Iris pigment epithelial cell (primary cell): ENCODE measurements at places on chromosomes 4 and X.

GRCh38 chrX:38304010-38304409 is 23.3 kb downstream of the RPGR start:
- DNase-seq: peak; percentile 44

GRCh38 chrX:134568285-134569016 is 89.8 kb downstream of the PLAC1 start:
- DNase-seq: no peak

DNA sequence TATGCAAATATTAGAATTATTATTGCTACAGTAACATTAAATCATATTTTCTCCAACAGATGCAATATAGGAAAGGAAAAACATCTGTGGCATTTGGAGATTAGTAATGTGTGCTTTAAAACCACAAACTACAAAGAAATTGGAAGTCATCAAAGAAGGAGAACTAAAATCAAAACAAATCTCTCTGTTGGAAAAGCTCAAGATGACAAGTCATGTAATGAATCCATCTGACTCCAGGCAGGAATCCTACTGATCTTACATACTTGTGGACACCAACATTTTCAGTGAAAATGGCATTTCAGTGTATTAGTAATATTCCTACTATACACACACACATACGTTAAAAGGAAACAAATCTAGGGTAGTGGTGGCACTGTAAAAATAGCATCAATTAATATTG is 98.2 kb downstream of the SLC39A8 start:
- DNase-seq: peak; percentile 43

DNA sequence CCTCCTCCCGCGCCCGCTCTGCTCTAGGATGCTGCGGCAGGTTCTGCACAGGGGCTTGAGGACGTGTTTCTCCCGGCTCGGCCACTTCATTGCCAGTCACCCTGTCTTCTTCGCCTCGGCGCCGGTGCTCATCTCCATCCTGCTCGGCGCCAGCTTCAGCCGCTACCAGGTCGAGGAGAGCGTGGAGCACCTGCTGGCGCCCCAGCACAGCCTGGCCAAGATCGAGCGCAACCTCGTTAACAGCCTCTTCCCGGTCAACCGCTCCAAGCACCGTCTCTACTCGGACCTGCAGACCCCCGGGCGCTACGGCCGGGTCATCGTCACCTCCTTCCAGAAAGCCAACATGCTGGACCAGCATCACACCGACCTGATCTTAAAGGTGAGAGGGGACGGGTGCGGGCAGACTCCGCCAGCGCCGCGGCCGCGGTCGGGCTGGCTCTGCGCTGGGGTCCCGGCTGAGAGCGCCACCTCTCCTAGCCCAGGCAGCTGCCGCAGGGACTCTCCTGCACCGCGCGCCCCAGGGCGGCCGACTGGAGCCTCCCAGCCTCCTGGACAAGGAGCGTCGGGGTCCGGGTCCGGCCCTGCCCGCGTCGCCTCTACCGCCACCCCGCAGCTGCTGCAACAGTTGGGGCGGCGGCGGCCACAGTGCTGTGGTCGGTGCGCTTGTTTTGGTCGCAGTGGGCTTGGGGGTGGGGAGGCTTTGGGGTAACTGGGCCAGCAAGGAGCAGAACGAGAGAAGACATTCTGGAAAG is at the start of gene PTCHD1:
Gene PTCHD1, plus strand, starts transcription at position 2 of the 752 bp plus-strand sequence. Its CDS starts 27 bp downstream, at position 29.
- DNase-seq: no peak

GRCh38 chrX:144275367-144275766 is 391.5 kb downstream of the UBE2NL start:
- no peak for DNase-seq

DNA sequence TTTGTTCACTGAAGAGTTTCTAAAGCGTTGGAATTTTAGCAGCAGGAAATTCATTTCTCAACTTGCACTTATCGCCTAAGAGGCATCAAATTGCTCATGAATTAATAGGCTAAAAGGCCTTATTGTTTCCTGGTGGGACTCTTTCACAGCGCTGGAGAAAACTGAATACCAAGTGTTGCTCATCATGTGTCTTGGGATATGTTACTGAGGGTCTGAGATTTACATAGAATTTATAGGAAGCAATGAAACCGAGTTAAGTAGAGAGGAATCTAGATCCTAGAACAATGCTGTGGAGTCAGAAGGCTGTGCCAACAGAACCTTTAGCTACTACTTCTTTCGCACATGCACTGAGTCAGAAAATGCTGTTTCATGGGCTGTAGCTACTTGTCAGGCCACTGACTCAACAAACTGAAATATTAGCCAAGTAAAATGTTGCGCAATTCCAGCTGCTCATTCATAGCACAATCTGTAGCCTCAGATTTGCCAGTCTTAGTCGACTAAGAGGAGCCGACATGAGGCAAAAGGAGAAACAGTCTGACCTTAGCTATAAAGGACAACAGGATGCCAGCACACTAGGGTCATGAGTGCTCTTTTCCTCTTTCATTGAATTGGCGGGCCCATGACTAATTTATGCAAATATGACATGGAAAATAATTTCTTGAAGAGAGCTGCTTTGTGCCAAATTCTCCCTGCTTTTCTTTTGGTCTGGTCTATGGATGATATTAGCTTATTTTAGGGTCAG is 35.9 kb upstream of the CXCL8 start:
- DNase-seq: peak; percentile 100

- DNase-seq: no peak
Measured at GRCh38 chrX:148047200-148047599, 66.1 kb downstream of the FMR1NB start.

DNA sequence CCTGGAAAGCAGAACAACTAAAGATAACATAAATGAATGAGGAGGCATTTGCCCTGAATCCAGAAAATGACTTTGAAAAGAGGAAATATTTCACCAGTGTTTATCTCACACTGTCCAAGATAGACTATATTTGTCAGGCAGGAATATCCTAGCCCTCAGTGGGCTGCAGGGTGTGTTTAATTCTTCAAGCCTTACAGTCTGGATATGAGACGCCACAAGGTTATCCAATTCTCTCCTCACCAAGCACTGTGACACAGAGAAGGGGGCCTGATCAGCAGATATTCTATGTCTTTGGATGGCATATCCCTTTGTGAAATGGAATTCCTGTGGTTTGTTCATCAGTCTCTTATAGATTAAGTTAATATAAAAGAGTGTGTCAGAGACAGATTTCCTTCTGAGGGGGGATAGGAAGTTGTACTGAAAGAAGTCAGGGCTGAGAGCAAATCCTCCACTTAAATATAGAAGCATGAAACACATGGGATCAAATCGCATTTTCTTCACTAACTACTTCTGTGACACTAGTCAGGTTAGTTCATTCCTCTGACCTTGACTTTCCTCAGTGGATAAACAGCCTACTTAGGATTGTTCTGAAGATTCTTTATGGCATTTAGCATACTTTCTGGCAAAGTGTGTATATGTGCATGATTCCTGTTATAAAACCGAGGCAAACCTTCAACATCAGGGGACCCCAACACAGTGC is 6.8 kb upstream of the G3BP2 start:
- DNase-seq: no peak

DNA sequence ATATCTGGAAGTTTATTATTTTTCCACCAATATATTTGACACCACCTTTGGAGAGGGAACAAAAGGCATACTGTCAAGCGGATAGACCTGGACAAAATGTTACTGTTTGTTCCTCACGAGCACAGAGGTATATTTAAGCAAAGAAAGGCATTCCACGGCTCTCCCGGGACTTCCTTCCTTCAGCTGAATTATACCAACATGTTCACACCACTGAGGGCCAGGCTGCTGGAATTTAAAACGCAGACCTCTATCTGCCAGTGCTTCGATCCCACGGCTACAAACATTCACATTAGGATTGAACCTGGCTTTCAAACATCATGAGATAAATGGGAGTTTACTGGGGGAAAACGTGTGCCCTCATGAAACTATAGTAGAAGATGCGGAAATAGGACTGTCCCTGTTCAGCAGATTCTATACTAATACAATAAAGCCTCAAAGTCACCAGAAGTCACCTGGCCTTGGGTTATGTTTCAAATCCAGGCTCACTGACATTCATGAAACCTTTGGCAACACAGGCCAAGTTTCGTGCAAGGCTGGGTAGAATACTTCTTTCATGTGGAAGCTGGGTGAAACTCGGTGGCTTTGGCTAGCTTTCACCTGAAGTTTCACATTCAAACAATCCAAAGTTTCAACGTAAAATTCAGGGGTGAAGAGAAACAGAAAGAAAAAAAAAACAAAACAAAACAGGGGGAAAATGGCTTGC is 39.5 kb downstream of the SORBS2 start:
- no peak for DNase-seq

DNA sequence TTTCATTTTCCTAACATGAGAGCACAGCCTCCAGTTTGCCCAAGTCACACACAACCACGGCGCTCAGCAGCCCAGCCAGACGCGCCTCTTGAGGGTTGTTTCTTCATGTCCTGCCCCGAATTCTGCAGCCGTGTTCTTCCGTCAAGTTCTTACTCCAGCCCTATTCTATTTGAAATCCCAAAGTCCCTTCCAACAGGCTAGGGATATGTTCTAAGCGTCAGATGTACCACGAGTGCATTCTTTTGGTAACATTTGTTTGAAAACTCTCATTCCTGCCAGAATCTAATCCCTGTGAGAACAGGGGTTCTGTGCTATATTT is 23.1 kb downstream of the ACSL1 start:
- peak; percentile 53 for DNase-seq

GRCh38 chr4:94419549-94419948 is 32.2 kb upstream of the PDLIM5 start:
- DNase-seq: no peak

GRCh38 chr4:77284036-77284435 is 127.0 kb downstream of the CCNG2 start:
- DNase-seq: peak; percentile 27

DNA sequence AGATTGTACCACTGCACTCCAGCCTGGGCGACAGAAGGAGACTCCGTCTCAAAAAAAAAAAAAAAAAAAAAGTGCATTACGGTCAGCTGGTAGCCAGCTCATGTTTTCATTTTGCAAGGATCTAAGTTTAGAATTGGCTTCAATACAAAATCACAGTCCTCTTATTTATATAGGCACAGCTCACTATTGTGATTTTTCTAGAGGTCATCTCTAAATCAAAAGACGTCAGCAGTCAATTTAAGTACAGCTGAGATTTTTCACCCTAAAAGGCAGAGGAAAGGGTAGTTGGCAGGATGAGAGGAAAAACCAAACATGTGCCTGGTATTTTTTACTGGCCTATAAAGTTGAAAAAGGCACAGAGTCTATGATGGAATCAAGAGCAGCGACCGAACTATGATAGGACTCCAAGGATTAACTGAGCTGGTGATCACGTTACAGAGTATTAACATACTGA is 30.8 kb downstream of the ASB5 start:
- peak; percentile 69 for DNase-seq

- DNase-seq: no peak
Measured at GRCh38 chrX:129462707-129463106, 60.6 kb downstream of the SMARCA1 start.

- peak; percentile 54 for DNase-seq
Measured at GRCh38 chrX:152926279-152926678, 28.4 kb downstream of the ZNF185 start.

- DNase-seq: peak; percentile 68
Measured at GRCh38 chr4:157128395-157128794, 52.4 kb downstream of the GLRB start.

GRCh38 chr4:84547211-84547610 is 35.7 kb upstream of the CDS1 start:
- peak; percentile 18 for DNase-seq

- no peak for DNase-seq
Measured at GRCh38 chrX:149652232-149652981, 20.8 kb upstream of the TMEM185A start.

DNA sequence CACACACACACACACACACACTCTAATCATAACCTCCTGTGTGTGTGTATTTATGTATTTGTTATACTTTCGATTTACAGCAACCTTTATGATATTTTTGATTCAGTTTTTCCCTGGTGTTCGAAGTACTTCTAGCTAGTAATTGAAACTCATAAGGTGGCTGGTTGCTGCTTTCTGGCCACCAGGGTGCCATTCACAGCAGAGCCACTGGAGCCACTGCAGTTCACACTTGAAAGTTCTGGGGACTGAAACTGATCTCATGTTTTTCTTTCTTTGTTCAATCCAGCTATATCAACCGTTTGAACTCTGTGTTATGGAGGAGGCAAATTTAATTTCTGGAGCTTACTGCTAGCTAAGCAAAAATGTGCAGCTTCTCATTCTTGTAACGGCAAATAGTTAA is 419.4 kb downstream of the ADGRL3 start:
- DNase-seq: no peak

DNA sequence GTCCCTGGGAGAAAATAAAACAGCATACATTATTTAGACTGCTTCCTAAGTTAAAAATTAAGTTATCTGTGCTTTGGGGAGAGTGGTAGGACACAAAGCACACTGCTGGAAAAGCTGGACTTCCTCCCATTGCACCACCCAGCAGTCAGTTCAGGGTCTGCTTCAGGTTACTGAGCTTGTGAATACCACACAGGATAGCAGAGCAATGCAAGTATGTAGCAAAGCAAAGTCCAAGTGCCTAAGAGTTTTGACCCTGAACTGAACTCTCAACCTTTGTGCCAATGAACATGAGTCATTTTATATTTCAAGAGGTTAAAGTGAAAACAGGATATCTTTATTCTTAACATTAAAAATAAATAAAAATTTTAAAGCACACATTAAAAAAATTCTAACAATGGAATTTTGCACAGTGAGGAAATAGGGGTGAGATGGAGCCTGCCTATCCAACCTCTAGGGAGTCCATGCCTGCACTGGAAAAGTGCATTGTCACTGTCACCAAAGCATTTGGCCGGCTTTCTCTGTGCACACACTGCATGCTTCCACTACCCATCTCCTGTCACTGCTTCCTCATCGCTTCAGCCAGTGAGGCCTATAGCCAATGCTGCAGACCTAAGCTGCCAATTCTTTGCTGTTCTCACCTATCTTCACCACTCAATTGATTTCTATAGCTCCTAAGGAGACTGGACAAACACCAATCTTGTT is 50.9 kb downstream of the ABCG2 start:
- DNase-seq: peak; percentile 40

DNA sequence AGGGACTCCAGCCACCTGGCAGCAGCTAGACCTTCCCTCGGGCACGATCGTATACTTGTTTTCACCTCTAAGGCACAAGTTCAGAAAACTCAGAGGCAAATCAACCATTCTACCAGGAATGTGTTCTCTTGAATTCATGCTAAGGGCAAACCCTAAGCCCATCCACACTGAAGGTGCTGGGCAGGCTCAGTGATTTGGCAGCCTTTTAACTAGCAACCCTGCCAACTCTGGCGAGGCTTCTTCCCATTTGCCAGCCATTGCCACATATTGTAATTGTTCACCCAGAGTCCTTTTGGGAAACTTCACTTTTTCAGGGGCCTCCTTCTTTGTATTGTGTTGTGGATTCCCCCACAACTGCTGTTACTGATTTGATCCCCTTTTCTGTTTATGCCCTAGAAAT is 298.6 kb upstream of the LDB2 start:
- DNase-seq: no peak

DNA sequence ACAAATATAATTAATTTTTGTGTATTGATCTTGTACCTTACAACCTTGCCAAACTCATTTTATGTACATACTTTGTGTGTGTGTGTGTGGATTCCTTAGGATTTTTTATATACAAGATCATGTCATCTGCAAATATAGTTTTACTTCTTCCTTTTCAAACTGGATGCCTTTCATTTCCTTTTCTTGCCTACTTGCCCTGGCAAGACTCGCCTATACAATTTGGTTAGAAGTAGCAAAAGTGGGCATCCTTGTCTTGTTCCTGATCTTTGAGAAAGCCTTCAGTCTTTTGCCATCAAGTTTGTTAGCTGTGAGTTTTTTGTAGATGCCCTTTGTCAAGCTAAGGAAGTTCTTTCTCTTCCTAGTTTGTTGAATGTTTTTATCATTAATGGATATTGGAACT is 30.5 kb downstream of the RUFY3 start:
- no peak for DNase-seq
